Left cardiac atrium (tissue), 4 donors: ENCODE measurements at places on chromosomes 11 and 22.

- no peak for DNase-seq
Measured at GRCh38 chr11:91164452-91164822, 941.6 kb upstream of the CHORDC1 start.

GRCh38 chr11:58600510-58600909 is 21.6 kb downstream of the ZFP91 start:
- DNase-seq = no peak

- peak; percentile 75 for DNase-seq
Measured at GRCh38 chr22:30205281-30206115, 41.1 kb downstream of the LIF start.

DNA sequence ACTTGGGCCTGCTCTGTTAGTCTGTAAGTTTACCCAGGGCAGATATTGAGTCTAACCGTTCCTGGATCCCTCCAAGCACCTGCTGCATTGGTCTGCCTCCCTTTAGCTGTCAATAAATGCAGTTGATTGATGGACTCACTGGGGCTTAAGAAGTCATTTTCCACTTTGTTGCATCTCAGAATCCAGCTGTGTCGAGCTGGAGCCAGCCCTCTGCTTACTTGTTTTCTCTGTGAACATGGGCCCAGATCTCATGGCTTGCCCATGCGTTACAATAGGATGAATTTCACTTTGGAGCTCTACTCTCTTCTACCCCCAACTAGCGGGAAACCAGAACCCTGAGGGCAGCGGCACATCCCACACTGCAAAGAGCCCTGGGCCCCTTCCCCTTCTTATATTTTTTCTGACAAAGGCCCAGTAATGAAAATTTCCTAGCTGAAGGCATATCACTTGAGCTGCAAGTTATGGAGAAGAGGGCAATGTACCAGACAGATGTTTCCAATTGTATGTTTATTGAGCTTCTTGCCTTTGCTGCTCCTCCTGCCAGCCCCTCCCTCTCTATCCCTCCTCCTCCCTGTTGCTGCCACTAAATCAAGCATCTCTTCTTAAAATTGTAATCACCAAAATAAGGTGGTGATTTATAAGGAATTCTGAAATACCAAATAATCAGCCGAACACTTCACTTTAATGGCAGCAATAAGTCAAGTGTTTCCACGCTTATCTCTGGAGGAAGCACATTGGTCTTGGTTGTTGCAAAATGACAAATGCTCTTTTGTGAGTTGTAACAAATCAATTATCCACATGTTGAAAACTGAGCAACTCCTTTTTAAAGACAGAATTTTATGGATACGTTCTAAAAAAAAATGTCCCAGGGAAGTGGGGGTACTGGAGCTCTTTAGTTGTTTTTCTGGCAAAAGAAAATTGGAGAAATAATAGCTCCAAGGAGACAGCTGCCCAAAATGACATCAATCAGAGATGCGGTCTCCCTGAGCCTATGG is 212.3 kb upstream of the ZBED5 start:
- DNase-seq = no peak

GRCh38 chr11:113159988-113160807 is 154.2 kb upstream of the TTC12 start:
- DNase-seq = no peak

DNA sequence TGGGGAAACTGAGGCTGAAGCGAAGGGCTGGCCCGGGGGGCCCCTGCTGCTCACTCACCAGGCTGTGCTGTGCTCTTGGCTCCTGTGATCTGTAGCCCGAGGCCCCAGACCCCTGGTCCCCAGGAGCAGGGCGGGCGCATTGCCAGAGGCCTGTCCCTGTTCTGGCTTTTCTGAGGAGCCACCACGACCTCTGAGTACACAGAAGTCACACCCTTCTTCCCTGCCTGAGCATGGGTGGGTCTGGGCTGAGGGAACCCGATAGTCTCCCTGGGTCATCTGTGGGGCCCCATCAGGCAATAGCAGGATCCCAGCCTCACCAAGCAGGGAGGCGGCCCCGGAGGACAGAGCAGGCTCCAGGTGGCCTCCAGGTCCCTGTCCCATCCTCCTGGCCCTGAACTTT is 5.1 kb downstream of the CASTOR1 start:
- DNase-seq = no peak

DNA sequence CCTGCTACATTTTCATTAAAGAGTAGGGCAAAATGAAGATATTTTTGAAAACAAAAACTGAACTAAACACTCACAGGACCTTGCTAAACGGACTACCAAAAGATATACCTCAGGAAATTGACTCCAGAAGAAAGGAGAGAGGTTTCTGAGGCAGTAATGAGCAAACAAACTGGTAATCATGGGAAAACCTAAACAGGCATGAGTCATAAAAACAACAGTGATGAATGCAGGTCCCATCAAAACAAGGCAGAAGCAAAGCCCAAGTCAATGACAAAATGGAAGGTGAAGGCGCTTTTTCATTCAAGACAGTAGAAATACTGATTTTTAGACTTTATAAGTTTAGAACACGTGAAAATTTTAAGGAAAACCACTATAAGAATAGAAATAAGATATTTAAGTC is 104.5 kb downstream of the EFCAB6 start:
- DNase-seq = no peak

- DNase-seq = no peak
Measured at GRCh38 chr11:120529911-120530310, 18.4 kb downstream of the GRIK4 start.

GRCh38 chr22:28187612-28188011 is 268.6 kb upstream of the PITPNB start:
- no peak for DNase-seq

- DNase-seq = no peak
Measured at GRCh38 chr11:121967131-121967704, 148.8 kb downstream of the BLID start.

GRCh38 chr11:32497951-32498350 is 62.6 kb upstream of the WT1 start:
- DNase-seq = no peak

DNA sequence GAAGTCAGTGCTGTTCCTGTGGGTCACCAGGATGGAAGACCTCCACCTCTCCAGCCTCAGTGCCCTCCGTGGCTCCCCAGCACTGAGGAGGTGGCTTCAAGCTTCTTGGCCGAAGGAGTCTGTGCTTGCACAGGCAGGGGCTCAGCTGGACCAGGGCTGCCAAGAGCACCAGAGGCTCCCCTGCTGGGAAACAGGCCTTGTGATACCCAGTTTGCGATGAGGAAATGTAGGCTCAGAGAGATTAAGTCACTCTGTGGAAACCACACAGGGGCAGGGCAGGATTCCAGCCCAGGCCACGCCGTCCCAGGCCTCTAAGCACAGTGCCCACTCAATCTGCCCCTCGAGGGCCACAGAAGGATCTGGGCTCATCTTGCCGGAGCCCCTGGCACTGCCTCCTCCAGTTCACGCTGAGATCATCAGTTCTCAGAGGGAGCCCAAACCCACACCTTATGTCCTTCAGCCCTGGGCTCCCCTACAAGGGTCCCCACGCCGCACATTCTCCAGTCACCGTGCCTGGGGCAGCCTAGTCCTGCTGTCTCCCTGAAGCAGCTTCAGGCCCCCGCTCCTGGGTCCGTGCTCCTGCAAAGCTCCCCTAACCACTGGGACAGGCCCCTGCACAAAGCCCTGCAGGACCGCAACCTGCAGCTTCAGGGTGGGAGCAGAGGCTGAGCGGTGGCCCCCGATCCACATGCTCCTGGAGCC is 21.6 kb downstream of the ANO1 start:
- no peak for DNase-seq

GRCh38 chr11:86726770-86727504 is 54.5 kb upstream of the ME3 start:
- DNase-seq = no peak

DNA sequence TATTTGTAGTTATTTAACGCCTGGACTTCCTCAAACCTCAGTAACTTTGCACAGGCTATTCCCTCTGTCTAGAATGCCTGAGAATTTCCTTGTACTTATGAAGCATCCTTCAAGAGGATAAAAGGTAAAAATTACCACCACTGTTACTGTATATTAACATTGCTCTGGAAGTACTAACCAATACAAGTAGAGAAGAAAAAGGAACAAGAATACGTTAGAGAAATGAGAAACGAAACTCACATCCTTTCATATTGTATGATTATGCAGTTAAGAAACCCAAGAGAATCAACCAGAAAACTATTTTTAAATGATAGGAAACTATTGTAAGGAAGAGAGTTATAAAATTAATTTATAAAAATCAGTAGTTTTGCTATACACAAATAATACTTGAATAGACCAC is 48.2 kb upstream of the OR5P2 start:
- DNase-seq = no peak
